Eye (tissue), 1 donor: ENCODE measurements at places on chromosomes 4 and X.
A peak's percentile ranks its signal among the peaks of the same experiment; 100 is the strongest.

DNA sequence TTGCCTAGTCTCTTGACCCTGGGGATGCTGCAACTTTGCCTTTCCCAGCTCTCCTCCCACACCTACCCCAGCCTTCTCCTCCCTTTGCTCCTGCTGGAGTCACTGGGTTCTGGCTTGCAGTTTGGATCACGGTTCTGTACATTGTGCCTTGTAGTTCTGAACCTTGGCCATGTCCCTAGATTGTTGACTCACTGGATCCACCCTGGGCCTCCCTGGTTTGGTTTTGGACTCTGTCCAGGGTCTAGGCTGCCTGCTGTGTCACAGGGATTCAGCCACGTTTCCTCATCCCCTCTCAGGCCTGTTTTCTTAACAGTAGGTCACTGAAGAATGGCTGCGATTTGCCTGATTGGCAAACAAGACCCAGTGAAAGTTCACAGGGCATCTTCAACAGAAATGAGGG is 11.5 kb upstream of the GABRE start:
- no peak for DNase-seq

DNA sequence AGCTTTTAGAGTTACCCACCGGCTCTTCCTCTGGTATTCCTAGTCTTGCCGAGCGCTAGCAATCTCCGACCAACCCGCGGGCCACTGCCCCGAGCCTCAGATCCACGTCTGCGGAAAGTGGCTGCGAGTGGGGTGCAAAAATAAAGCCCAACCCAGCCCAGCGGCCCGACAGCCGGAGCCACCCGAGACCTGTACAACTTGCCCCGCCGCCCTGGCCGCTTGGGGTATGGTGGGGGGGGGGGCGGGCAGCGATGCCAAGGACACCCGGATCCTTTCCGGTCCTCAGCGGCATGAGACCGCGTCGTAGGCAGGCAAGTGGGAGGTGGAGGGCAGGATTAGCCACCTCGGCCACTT is 1.6 kb downstream of the SLITRK4 start:
- no peak for DNase-seq

DNA sequence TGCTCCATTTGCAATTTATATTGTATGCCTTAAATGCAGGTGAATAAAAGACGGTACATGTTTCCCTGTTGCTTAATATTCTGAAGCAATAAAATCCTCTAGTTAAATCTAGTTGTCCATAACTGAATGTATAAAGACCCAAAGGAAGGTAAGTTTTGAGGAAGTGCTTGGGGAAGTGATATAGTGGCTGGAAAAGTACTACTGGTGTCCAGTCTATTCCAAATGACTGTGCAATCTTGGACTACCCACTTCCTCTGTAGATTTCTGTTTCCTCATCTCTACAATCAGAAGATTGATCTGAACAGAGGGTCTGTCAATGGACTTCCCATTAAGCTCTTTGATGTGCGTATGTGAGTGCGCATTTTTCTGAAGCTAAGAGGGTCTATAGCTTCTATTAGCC is 17.0 kb downstream of the SNCA start:
- DNase-seq = no peak

GRCh38 chrX:30570505-30570904 is 7.1 kb downstream of the TASL start:
- DNase-seq = peak; percentile 46

DNA sequence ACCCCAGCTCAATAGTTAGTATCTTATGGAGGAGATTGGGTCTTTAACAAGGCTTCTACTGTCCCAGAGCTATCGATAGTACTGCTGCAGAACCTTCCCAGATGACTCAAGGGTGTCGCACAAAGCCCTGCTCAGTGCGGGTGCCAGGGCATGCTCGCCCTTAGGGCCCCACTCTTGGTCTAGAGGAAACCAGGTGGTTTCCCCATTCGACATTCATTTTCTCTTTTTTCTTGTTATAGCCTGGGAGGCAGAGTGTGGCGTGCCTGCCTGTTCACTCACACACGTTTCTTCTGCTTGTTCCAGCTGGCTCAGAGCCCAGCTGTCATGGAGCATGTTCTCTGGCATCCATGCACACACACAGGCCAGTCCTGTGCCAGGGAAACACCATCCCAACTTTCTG is 144.5 kb downstream of the SMIM20 start:
- peak; percentile 55 for DNase-seq

GRCh38 chr4:170057866-170058265 is 31.7 kb upstream of the MFAP3L start:
- no peak for DNase-seq

GRCh38 chrX:29617725-29618124 is 597.6 kb upstream of the MAGEB2 start:
- DNase-seq = peak; percentile 1

DNA sequence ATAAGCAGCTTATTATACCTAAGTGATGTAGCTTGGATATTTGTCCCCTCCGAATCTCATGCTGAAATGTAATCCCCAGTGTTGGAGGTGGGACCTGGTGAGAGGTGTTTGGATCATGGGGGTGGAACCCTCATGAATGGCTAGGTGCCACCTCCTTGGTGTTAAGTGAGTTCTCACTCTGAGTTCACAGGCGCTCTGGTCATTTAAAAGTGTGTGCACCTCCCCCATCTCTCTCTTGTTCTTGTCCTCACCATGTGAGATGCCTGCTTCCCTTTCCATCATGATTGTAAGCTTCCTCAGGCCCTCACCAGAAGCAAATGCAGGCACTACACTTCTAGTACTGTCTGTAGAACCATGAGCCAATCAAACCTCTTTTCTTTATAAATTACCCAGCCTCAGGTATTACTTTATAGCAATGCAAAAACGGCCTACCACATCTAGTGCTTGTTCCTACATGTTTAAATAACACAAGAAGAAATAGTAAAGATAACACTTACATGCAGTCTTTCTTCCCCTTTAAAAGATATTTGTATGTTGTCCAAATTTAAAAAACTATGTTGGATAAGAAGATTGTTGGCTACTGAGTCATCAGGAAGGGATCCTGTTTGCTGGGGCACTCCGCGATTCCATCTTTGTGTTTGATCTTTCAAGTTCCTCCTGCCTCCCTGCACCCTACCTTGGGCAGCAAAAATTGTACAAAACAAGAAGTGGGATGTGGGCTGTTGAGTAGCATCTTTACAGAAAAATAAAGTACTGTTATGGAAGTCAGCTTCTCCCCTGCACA is 29.7 kb downstream of the PPP1R2C start:
- DNase-seq = no peak

- peak; percentile 22 for DNase-seq
Observed at GRCh38 chrX:120457766-120458180, 11.3 kb downstream of the LAMP2 start.

GRCh38 chrX:54808109-54808604 is 612 bp downstream of the MAGED2 start:
- peak; percentile 93 for DNase-seq

DNA sequence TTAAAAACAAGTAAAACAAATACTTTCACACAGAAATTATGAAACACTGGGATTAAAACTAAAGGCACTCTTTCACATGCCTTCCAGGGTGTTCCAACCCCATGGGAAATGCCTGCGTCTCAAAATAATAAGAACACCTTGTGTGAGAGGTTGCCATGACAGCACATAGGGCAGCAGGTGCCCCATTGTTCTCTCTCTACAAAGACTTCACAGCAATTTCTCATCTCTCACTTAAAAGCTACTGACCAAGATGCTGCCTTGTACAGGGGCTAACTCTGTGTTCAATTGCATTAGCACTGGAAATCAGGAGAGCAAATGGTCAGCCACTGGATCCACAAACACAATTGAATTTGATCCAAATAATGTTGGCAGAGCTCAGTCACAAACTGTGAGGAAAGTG is 102.5 kb upstream of the GALNTL6 start:
- peak; percentile 69 for DNase-seq

- DNase-seq = peak; percentile 91
Observed at GRCh38 chr4:20773144-20773997, 73.1 kb downstream of the PACRGL start.
